ENCODE measurements at places on chromosomes 5 and 9.
A peak's percentile ranks its signal among the peaks of the same experiment; 100 is the strongest.

- DNase-seq, result no peak
Observed at GRCh38 chr9:21995006-21995665, 545 bp downstream of the CDKN2B-AS1 start.

DNA sequence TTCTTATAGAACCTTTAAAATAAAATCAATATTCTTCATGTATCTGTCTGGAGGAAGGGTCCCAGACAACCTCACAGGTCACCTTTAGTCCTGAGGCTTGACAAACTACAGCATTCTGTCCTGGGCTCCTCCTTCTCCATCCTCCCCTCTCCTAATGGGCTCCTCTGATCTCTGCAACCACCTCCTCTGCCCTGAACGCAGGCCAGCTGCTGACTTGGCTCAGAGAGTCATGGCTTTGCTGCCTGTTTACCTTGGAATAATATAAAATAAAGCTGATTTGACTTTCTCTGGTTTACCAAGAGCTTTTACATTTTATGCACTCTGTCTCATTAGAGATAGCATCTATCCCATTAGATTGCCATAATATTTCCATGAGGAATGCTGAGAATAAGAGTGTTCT, 159.4 kb downstream of the SEMA6A start:
- DNase-seq, result no peak

GRCh38 chr9:125296843-125297372, 35.3 kb downstream of the GAPVD1 start:
- DNase-seq, result no peak

DNA sequence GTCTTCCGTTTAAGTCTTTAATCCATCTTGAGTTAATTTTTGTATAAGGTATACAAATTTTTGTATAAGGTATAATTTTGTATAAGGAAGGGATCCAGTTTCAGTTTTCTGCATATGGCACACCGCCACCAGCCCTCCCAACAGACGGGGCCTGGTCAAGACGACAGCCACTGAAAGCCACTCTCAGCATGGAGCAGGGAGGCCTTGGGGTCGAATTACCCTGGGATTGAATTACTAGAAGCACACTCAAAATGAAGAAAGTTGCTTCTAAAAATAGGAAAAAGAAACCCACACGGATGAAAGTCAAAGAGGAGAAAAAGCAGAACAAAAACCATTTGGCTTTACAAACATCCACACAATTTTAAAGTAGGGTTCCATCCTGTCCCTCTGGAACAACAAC, 586.2 kb upstream of the ADAMTS16 start:
- no peak for DNase-seq

- peak; percentile 17 for DNase-seq
Observed at GRCh38 chr5:129771058-129771838, 23.4 kb downstream of the MINAR2 start.

DNA sequence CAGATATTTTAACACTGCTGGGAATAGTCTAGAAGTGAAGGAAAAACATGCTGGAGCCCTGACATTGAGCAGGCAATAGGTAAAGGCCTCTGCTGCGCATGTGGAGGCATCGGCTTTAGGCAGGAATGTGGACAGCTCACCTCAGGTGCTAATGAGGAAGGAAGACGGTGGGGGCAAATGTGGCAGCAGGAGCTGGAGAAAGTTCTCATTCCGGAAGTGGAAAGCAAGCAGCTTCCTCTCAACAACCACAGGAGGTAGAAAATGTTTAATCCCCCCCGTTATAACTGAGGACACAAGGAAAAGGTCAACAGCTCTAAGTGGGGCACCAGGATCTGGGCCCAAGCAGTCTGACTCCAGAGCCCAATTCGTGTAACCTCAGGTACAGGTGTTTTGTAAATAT, 7.6 kb upstream of the RPS14 start:
- DNase-seq, result no peak

DNA sequence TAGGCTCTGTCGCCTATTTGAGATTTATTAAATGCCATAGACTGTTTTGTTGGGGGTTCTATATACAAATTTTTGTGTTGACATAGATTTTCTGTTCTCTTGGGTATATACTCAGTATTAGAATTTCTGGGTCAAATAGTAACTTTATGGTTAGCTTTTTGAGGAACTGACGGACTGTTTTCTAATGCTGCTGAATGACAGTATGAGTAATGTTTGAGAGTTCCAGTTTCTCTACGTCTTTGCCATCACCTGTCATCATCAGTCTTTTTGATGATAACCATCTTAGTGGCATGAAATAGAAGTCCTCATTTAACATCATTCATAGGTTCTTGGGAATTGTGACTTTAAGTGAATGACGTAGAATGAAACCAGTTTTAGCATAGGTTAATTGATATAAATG, 60.1 kb downstream of the CCDC171 start:
- DNase-seq, result no peak

DNA sequence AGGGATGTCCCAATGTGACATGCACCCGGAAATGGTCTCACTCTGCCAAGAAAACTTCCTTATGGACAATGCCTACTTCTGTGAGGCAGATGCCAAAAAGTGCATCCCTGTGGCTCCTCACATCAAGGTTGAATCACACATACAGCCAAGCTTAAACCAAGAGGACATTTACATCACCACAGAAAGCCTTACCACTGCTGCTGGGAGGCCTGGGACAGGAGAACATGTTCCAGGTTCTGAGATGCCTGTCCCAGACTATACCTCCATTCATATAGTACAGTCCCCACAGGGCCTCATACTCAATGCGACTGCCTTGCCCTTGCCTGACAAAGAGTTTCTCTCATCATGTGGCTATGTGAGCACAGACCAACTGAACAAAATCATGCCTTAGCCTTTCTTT, 37.6 kb upstream of the CCDC152 start:
- DNase-seq, result no peak

DNA sequence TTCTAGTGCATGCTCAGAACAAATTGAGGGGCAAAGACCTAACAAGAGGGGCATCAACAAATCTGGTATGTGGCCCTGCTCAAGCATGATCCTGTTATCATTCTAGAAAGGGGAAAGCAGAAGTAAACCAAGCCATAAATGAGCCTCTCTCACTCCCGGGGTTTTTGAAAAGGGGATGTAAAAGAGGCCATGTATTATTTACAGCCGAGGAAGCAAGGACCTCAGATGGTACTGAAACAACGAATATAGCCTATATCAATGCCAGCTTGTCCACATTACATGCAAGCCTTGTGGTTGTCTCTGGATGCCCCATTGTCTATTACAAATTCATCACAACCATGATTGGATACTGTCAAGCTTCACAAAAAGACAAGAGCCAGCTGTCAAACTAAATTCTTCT, 211.3 kb downstream of the DCP2 start:
- DNase-seq, result no peak

DNA sequence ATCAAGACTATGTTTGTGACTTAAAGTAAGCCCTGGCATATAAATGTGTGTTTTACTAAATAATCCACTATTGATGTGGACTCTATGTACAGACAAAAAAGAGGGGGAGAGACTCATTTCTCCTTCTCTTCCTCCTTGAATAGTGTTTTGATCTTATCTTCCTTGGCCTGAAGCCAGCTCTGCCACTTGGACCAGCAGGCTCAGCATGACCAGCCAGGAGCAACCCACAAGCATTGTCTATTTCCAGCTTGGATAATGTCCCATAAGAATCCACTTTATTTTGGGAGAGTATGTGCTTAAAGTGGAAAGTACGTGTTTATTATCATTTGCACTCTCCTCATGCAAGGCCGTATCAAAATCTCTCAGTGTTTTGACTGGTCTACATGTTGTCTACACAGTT, 23.8 kb upstream of the SLC46A2 start:
- no peak for DNase-seq

- DNase-seq, result peak; percentile 74
Observed at GRCh38 chr5:142472306-142472951, 147.6 kb upstream of the SPRY4 start.

DNA sequence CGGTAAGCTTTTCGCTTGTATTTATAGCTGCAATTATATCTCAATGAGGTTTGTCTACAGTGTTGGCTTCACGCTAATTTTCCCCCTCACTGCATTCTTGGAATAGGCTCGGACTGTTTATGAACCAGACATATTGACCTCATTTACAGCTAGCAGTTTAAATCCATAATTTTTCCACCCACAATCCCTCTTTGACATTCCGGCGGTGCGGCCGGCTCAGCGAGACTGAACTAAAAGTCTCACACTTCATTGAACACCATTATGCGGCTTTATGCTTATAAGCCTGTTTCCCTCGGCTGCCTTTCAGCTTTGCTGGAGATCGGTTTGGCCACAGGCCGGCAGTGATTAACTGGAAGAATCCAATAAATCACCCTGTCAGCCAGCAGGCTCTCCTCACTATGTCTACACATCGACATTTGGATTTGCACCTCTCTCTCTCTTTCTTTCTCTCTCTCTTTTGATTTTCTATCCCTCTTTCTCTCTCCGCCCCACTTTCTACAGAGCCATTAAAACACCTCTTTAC, 315.0 kb upstream of the TLE4 start:
- peak; percentile 67 for DNase-seq

DNA sequence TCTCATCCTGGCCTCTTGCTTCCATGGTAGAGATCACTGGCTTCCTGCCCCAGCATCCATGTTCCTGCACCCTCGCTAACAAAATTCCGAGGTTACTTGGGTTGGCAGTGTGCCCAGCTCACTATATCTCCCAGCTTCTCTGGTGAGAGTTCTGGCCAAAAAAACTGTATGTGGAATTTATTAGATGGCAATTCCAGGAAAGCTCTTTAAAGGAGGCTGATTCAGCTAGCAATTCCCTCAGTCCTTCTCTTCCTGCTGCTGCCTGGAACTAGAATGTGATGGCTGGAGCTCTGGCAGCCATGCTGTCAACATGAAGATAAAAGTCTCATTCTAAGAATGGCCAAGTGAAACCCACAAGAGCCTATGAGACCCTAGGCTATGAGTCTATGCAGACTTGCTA, 88.8 kb downstream of the SECISBP2 start:
- no peak for DNase-seq

DNA sequence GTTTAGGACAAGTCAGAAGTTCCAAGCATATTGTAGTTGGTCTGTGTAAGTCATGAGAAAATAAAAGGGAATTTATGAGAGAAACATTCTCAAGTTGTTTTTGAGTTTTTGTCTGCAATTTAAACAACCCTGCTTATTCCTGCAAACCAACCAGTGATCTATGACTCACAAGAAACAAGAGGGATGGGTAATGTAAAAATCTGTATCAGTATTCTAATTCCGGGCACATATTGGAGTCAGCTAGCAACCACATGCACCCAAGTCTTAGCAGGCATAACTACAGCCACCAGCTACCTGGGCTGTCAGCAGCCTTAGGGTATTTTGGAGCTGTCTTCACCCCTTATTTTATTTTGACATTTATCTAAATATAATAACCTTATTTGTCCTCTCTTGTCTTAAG, 128.7 kb upstream of the APC start:
- no peak for DNase-seq

DNA sequence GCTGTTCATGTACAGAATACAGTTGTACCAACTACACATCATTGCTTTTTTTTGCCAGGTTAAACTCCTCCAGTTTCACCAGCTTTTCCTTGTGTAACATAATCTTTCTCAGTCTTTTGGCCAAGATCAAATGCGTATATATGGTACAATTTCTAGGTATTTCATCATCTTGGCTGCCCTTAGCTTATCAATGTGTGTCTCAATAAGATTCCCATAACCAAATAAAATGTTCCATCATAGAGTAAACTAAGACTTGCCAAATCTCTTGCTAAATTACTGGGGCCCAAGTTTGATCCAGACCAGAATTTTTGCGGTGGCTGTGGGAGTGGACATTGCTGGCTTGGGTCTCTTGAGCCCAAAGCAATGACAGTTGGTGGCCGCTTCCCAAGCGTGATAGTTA, 24.3 kb upstream of the ERBIN start:
- no peak for DNase-seq

GRCh38 chr9:98038958-98039357, 17.6 kb upstream of the NANS start:
- no peak for DNase-seq

- DNase-seq, result no peak
Observed at GRCh38 chr5:9198394-9198793, 347.5 kb downstream of the SEMA5A start.

GRCh38 chr5:81425569-81425968, 31.6 kb upstream of the ACOT12 start:
- DNase-seq, result peak; percentile 32

DNA sequence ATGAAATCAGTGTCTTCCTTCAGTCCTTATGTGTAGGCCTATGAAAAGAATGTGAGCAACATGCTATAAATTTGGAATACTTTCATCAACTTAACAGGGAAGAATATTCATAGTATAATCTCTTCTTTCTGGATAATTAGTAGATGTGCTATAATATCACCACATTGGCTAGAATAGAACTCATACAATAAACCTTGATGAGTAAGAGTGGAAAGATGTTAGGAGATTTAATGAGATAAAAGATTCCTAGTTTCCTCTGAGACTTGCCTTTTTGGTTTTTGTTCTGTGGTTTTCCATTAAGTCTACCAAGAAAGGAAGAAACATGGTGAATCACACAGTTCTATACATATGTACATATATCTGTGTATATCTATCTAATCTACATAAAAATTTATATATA, 301.8 kb upstream of the PRR16 start:
- DNase-seq, result no peak

- no peak for DNase-seq
Observed at GRCh38 chr5:97182571-97183099, 412 bp downstream of the RIOK2 start.

- no peak for DNase-seq
Observed at GRCh38 chr9:85332487-85332886, 409.3 kb downstream of the AGTPBP1 start.

- peak; percentile 82 for DNase-seq
Observed at GRCh38 chr5:38433160-38433861, 123.1 kb downstream of the LIFR start.

DNA sequence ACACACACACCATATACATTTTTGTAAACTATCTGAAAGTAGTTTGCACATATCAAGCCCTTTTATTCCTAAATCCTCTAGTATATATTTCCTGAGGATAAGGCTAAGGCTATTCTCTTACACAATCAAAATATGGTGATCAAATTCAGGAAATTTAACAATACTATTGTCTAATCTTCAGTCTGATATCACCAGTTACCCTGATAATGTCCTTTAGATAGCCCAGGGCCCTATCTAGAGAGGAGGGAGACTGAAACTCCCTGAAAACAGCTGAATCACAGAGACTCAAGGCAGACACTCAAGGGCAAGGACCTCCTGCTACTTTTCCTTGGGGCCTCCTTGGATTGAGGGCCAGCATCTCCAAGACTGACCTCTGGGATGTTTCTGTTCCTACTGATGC, 30.4 kb downstream of the PTTG1 start:
- DNase-seq, result no peak

DNA sequence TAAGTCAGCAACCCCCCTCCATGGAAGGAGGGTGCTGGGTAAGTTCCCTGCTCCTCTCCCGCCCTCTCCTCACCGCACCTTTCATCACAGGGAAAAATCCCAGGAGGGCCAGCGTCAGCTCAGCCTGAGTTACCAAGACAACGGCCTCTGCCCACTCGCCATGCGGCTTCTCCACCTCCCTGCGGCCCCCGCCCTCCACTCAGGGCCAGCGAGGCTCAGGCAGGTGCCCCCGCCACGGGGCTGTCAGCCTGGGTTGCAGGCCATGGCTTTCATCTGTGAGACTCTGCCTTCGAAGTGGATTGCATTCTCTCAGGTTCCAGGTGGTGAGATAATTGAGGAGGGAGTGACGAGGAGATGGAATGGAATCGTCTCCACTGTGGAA, 27.2 kb upstream of the LAMC3 start:
- no peak for DNase-seq

- DNase-seq, result no peak
Observed at GRCh38 chr9:14441976-14442651, 128.2 kb upstream of the NFIB start.

- DNase-seq, result no peak
Observed at GRCh38 chr9:30035761-30036160, 2348.7 kb upstream of the ACO1 start.

Data from AG09309 (cell line).